Psoas muscle (tissue), 8 donors: ENCODE measurements at places on chromosomes 6 and 20. TPM values are rescaled to one million over a fixed set of nuclear protein-coding genes. Genes with fewer than 3 reads are reported as not detected.

GRCh38 chr6:18427296-18427695 is 40.1 kb downstream of the RNF144B start:
- H3K27me3 ChIP-seq = no peaks in the 10 kb centered on the region
- H3K4me3 ChIP-seq = no peak overlapping the region
- DNase-seq = no peak
- no peak overlapping the region for H3K27ac ChIP-seq
- peaks cover 91% of the 10 kb centered on the region for H3K4me1 ChIP-seq

GRCh38 chr6:38871741-38872568 is 156.8 kb downstream of the DNAH8 start:
- H3K4me1 ChIP-seq = no peaks in the 10 kb centered on the region

- peaks cover 67% of the 10 kb centered on the region for H3K36me3 ChIP-seq
- peak overlapping the region; percentile 80 for H3K4me3 ChIP-seq
- H3K27ac ChIP-seq = peak overlapping the region; percentile 90
- H3K27me3 ChIP-seq = no peaks in the 10 kb centered on the region
- peak; percentile 63 for DNase-seq
Measured at GRCh38 chr6:43052842-43053544, 658 bp downstream of the CUL7 start.

DNA sequence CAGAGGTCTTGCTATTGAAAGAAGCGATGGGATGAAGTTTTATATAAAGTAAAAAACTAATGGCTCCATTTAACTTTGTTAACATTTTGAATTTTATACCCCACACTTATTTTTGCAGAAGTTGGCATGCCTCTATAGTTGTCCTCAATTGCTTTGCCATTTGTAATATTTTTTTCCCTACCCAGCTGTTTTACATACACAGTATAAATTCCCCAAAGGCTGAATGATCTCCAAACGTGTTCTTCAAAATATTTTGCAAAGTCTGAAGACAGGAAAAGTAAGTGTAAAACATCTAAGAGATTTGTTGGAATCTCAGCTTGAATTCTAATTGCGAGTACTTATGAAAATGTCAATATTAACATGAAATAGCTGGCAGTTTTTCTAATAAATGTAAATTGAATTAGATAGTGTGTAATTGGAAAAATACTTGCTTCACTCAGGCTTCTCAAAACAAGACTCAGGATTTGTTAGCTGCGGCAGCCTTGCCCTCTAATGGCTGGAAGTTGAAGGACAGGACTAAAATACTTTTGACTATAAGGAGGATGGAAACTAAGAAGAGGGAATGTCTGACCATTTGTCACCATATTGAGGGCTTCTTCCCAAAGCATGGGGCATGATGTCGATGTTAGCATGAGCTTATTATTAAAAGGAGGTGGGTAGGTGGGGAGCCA is 226.8 kb downstream of the UST start:
- H3K27ac ChIP-seq = no peak overlapping the region
- H3K4me3 ChIP-seq = no peak overlapping the region
- H3K36me3 ChIP-seq = no peaks in the 10 kb centered on the region
- peaks cover 2% of the 10 kb centered on the region for H3K27me3 ChIP-seq
- no peak for DNase-seq

DNA sequence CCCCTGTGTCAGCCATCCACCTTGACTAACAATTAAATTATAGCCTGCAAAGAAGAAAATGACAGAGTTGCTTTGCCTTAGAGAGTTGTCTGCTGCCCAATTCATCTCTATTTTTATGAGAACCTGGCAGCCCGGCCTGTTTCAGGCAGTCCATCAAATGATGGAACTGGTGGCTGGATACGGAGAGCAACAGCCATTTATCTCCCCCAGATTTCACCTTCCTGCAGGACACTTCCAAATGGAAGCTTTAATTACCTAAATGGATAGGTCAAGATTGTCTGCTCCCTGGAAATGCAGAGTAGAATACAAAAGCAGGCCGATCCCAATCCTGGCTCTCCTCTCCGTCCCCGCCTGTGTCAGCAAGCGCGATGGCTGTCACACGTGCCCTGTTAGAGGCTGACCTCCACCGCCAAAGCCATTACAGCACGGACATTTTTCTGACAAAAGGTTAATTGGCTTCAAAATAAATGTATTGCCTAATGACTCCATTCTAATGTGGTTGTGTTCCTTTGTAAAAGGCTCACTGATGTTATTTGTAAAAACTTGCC is 86.7 kb downstream of the PACRG start:
- no peaks in the 10 kb centered on the region for H3K27me3 ChIP-seq
- no peak overlapping the region for H3K4me3 ChIP-seq
- no peak for DNase-seq
- H3K27ac ChIP-seq = no peak overlapping the region
- H3K36me3 ChIP-seq = no peaks in the 10 kb centered on the region
- no peaks in the 10 kb centered on the region for H3K4me1 ChIP-seq

GRCh38 chr20:46085179-46085851 is 4.4 kb downstream of the NCOA5 start:
- DNase-seq = no peak
- no peaks in the 10 kb centered on the region for H3K36me3 ChIP-seq
- H3K4me1 ChIP-seq = peaks cover 90% of the 10 kb centered on the region
- H3K4me3 ChIP-seq = no peak overlapping the region
- H3K27ac ChIP-seq = no peak overlapping the region

DNA sequence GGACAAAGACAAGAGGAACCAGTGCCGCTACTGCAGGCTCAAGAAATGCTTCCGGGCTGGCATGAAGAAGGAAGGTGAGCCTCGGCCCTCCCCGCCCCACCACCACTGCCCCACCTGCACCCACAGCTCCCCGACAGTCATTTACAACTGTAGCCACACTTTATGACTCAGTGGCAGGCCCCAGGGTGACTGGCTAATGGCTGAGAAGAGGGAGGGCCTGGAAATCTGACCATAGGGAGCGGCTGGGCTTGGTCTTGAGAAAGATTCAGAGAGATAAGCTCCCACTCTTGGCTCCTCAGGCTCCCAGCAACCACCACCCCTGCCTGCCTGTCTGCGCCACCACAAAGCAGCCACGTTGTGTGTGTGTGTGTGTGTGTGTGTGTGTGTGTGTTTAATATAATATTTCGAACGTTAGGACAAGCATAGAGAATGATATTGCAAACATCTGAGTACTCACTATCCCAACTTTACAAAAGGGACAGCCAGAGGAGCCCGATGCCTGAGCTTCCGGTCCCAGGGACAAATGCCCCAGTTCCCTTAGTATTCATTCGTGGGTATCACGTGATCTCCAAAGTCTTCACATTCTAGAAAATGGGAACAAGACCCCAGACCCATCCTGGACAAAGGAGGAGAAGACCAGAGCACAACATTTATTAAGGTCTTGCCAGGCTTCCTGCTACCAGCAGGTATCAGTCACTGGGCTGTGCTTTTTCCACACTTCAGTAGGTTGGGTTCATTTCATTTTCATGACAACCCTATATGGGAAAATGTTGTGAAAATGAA is 52.1 kb downstream of the HNF4A start:
- no peak for DNase-seq
- H3K36me3 ChIP-seq = no peaks in the 10 kb centered on the region
- H3K4me3 ChIP-seq = no peak overlapping the region
- no peaks in the 10 kb centered on the region for H3K4me1 ChIP-seq

DNA sequence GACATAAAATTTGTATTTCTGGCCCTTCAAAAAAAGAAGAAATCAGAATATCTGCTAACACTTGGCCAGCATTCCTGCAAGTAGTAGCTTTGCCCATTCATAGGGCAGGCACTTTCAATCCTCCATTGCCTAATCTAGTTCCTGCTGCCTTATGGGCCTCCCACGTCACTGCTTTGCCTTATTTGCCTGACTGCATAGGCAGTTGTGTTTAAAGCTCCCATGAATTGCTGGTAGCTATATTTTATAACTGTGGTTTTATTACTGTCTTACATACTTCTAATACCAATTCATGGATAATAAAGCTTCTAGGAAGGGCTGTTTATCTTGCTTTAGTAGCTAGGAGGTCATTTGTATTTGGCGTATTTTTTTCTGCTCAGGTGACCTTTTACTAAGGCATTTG is 7.7 kb upstream of the SLC35A1 start:
- H3K27ac ChIP-seq = no peak overlapping the region
- no peaks in the 10 kb centered on the region for H3K4me1 ChIP-seq
- DNase-seq = no peak
- no peaks in the 10 kb centered on the region for H3K36me3 ChIP-seq
- no peaks in the 10 kb centered on the region for H3K27me3 ChIP-seq

DNA sequence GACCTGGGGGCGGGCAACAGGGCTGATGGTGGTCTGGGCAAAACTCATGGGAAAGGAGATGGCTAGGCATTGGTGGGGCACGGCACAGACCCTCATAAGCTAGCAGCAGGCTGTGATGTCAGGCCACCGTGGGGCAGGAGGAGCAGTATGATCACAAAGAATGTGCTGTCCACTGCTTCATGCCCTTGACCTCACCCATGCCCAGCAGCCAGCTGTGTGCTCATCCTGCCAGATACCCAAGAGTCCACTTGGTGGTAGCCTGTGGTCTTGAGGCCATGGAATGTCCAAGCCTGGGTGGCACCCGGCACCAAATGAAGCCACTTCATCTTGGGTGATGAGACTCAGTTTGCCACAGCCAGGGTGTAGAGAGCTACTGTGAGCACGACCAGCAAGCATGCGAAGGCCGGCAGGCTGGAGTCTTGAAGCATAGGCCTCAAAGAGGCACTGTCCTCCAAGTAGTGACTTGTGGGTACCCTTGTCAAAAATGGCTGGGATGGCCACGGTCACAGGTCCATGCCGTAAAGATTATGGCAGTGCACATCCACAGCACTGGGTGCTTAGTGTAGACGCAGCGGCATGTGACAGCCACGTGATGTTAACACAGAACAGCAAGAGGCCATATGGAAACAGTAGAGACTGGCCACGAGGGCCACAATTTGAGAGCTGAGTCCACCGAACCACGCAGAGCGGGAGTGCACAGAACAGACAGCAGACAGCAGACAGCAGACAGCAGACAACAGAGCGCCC is 19.0 kb downstream of the PLAGL2 start:
- H3K27ac ChIP-seq = no peak overlapping the region
- H3K4me1 ChIP-seq = peaks cover 28% of the 10 kb centered on the region
- DNase-seq = no peak
- H3K36me3 ChIP-seq = no peaks in the 10 kb centered on the region

- no peaks in the 10 kb centered on the region for H3K36me3 ChIP-seq
- no peaks in the 10 kb centered on the region for H3K27me3 ChIP-seq
- no peaks in the 10 kb centered on the region for H3K4me1 ChIP-seq
- H3K27ac ChIP-seq = no peak overlapping the region
- DNase-seq = no peak
Measured at GRCh38 chr6:36805096-36805797, 34.0 kb downstream of the CPNE5 start.

DNA sequence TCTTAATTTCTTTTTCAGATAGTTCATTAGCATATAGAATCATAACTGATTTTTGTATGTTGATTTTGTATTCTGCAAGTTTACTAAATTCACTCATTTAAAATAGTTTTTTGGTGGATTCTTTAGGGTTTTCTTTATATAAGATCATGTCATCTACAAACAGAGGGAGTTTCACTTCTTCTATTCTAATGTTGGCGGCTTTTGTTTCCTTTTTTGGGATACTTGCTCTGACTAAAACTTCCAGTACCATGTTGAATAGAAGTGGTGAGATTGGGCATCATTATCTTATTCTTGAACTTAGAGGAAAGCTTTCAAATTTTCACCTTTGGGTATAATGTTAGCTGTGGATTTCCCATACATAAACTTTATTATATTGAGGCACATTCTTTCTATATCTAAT is 296.9 kb downstream of the BCKDHB start:
- H3K27me3 ChIP-seq = no peaks in the 10 kb centered on the region
- no peaks in the 10 kb centered on the region for H3K36me3 ChIP-seq
- no peak overlapping the region for H3K4me3 ChIP-seq
- no peaks in the 10 kb centered on the region for H3K4me1 ChIP-seq

GRCh38 chr6:132400555-132400882 is 756 bp downstream of the MOXD1 start:
- H3K27ac ChIP-seq = no peak overlapping the region
- H3K4me3 ChIP-seq = peak overlapping the region; percentile 66
- no peak for DNase-seq
- peaks cover 16% of the 10 kb centered on the region for H3K27me3 ChIP-seq
- H3K36me3 ChIP-seq = no peaks in the 10 kb centered on the region

DNA sequence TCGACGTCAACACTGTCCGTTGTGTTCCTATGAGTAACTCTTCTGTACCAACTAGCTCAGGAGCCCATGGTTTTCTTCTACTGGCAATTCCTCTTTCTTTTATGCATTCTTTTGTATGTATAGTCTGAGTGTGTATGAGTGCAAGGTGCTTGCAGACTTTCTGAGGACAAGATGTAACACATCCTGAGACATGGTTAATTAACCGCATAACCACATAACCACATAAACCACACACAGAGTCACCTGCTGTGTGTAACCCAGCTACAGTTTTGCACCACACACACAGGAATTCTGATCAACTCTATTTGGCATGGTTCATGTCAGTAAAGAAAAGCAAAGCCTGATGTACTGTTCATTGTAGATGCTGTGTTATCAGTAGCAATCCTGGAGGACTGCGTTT is 98.6 kb downstream of the DACT2 start:
- H3K36me3 ChIP-seq = no peaks in the 10 kb centered on the region
- H3K27me3 ChIP-seq = no peaks in the 10 kb centered on the region
- DNase-seq = no peak
- H3K4me3 ChIP-seq = no peak overlapping the region
- no peak overlapping the region for H3K27ac ChIP-seq

GRCh38 chr6:100893743-100894142 is 12.6 kb upstream of the ASCC3 start:
- H3K4me1 ChIP-seq = no peaks in the 10 kb centered on the region
- no peaks in the 10 kb centered on the region for H3K27me3 ChIP-seq
- no peak for DNase-seq

- H3K4me1 ChIP-seq = no peaks in the 10 kb centered on the region
- H3K4me3 ChIP-seq = no peak overlapping the region
- DNase-seq = no peak
- no peak overlapping the region for H3K27ac ChIP-seq
Measured at GRCh38 chr6:101117393-101118135, 236.4 kb upstream of the ASCC3 start.

DNA sequence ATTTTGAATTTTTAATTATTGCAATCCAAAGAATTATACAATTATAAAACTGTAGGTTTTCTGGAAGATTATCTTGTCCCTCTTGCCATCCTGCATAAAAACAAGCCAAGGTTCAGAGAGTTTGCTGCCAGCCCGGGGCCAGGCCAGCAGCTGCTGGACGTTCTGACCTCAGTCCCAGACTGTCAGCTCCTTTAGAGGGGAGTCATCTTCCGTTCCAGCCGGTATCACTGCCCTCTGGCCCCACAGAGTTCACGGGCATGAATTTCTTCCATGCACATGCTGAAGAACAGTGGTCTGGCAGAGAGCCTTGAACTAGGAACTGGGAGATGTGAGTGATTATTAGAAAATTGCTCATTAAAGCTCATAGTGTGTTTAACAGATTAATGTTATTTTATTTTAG is 130.4 kb upstream of the QKI start:
- no peak for DNase-seq
- H3K36me3 ChIP-seq = no peaks in the 10 kb centered on the region
- H3K27ac ChIP-seq = no peak overlapping the region
- H3K4me1 ChIP-seq = peaks cover 9% of the 10 kb centered on the region
- H3K4me3 ChIP-seq = no peak overlapping the region

The GABRR1 gene
- not detected for total RNA-seq

The PPIL6 gene
- total RNA-seq = 3.1 TPM

The PDYN gene
- not detected for total RNA-seq

The ELOVL4 gene
- 0.06 TPM for total RNA-seq

The SLA2 gene
- 0.34 TPM for total RNA-seq

The TSBP1 gene
- not detected for total RNA-seq

The C6orf52 gene
- total RNA-seq = 1.2 TPM

The FAM217B gene
- total RNA-seq = 6.5 TPM

The XKR7 gene
- total RNA-seq = not detected

The BACH2 gene
- 5.9 TPM for total RNA-seq
